ENCODE measurements at places on chromosomes 2 and 18.
A peak's percentile ranks its signal among the peaks of the same experiment; 100 is the strongest.

- DNase-seq = peak; percentile 28
Observed at GRCh38 chr2:240363746-240364581, 71.5 kb upstream of the GPC1 start.

- no peak for DNase-seq
Observed at GRCh38 chr2:1010415-1010930, 59.8 kb downstream of the SNTG2 start.

- no peak for DNase-seq
Observed at GRCh38 chr2:37287966-37288365, 36.7 kb downstream of the PRKD3 start.

- peak; percentile 47 for DNase-seq
Observed at GRCh38 chr2:128178650-128179460, 87.9 kb downstream of the UGGT1 start.

GRCh38 chr2:170229744-170230143 is 51.8 kb downstream of the MYO3B start:
- DNase-seq = no peak

DNA sequence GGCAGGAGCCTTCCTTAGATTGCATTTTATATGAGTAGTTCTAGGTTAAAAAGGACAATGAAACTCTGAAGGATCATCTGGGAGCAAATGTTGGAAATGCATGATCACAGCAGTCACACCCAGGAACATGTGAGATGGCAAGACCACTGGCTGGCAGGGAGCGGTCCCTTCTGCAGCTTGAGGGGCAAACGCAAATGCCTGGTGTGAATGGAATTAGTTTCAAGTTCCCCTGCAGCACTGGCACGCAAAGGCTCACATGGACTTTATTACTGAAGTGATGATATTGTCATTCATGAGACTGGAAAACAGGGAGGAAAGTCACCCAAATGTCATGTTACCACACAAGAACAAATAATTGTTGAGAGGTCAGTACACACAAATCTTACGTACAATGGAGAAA is 223.3 kb downstream of the FBXO15 start:
- DNase-seq = no peak

DNA sequence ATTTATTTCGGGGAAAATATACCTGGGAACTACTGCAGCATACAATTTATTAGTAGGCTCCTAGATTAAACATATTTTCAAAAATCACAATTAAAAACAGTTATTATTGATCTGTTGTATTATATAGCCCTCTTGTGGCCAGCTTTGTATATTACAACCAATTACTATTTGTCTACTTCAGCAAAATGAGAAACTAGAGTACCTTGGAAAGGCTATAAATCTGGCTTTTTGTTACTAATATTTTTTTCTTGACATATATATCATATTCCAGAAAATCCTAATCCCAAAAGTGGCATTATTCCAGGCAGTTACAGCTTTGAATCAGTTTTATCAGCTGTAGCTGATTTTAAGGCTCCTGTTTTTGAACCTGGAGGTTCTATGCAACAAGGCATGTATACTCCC is 101.2 kb downstream of the UBR3 start:
- peak; percentile 65 for DNase-seq

DNA sequence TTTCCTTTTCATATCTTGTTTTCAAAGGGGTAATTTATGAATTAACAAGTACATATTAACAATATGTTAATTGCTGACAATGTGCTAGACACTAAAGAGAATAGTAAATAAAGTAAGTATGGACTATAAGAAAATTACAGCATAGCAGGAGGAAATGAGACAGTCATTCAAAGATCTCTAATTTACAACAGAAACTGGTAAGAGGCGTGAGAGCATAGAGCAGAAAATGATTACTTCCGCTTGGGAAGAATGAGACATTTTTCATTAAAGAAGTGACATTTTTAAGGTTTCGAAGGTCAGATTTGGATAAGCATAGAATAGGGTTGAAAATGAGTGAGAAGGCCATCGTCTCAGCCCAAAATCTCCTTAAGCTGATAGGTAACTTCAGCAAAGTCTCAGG is 184.4 kb upstream of the SESTD1 start:
- DNase-seq = no peak

GRCh38 chr2:223519471-223519870 is 82.7 kb downstream of the SCG2 start:
- no peak for DNase-seq

DNA sequence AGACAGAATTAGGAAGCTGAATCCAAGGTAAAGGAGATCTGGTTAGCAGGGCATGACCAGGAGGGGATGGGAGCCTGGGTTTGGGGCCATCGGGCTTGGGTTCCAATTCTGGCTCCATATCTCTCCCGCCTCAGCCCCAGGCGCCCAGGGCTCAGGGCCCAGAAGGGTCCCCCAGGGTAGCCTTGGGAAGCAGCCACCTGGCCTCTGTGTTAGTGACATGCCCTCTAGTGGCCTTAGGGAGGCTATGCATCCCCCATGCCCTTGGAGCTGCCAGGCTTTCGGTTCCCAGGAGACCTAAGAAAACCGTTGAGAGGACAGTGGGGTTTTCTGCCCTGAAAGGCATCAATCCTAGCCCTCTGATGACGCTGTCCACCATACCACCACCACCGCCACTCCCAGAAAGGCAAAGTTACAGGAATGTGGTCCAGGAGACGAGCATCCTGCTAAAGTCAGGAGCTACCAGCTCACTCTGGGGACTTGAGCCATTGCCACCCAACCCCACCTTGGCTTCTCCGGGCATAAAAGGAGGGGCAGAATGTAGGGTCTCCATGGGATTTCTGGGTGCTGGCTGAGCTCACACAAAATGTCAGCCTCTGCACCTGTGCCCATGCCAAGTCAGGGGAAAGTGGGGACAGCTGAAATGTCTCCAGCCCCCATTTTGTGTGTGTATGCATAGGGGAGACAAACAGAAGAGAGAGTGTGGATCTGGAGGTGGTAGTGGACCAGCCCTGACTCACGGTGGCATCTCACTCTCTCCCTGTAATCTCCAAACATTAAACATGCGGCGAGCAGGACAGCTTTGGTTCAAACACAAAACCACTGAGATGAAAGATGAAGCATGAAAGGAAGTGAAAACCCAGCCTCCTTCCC is 56.5 kb downstream of the EMX1 start:
- peak; percentile 91 for DNase-seq

- DNase-seq = no peak
Observed at GRCh38 chr2:33284287-33284686, 192.2 kb upstream of the RASGRP3 start.

DNA sequence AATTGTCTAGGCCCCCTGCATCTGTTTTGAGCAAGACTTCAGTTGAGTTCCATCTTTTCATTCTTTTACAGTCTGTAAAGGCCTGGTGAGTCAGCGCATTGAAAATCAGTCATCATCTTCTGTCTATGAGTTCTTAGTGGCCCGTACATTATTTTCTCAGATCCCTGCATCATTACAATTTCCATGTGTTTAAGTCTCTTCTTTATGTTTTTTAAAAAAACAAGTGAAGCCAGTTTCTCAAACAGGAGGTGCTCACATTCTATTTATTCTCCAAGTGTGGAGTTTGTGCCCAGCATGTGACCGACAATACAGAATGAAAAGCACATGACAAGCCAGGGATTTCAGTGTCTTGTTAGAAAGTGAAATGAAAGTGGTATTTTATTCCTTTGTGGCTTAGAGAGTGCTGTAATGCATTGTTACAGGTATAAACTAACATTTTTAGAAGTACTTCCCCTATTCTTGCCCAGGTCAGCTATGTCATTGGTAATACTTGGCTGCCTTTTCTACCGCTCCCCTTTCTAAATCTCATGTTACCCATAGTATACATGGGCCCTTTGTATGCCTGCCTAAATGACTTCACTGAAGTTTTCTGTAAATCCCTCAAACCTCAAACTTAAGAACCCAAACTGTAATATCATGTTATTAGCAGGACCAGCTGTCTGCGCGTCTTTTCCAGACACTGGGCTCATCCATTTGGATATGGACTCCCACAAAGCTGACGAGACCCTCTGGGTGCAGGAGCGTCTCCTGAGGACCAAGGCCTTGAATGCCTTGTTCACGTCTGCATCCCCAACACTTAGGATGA is 67.6 kb downstream of the FEZ2 start:
- no peak for DNase-seq

DNA sequence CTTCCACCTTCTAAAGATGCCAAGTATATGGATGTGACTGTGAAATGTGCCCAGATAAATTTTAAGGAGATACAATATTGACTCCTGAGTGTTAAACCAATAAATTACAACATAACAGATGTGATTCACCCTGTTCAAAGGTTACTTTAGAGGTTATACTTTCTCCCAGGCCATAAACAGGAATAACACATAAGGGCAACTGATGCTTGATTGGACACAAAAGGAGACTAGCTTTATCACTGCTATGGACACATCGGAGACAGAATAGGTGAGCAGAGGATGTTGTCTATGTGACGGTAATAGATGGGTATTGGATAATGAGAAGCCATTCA is 31.9 kb upstream of the SLC25A52 start:
- DNase-seq = no peak

GRCh38 chr2:234252772-234253171 is 202.3 kb downstream of the SPP2 start:
- DNase-seq = peak; percentile 25

GRCh38 chr2:152573168-152573567 is 144.1 kb downstream of the PRPF40A start:
- DNase-seq = peak; percentile 35

DNA sequence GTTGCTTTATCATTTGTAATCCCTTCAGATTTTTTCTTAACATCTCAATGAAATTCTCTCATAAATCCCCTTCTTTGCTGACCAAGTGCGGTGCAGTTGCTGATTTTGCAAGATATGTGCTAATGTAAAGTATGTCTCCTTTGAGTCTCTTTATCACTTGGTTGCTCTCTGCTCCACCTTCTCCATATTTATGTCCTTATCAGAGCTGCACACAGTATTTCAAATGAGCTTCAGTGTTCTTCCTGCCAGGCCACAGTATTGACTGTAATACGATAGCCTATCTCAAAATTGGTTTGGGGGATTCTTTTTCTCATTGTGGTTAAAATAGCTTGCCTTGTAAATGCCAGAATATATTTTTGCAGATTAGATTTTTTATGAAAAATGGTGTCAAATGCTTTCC is 32.2 kb downstream of the MAIP1 start:
- DNase-seq = peak; percentile 12

DNA sequence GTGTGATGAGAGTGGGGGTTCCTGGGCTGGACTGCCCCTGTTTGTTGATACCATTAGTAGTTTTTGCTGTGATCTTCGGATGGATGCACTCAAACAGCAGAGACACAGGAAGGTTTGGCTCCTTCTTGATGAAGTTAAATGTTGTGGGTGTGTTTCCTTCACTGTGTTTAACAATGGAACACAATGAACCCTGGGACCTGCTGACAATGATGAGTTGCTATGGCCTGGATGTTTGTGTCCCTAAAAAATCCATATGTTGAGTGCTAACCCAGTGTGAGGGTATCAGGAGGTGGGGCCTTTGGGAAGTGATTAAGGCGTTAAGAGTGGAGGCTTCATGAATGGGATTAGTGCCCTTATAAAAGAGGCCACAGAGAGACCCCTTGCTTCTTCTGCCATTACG is 237.4 kb upstream of the HS6ST1 start:
- no peak for DNase-seq

DNA sequence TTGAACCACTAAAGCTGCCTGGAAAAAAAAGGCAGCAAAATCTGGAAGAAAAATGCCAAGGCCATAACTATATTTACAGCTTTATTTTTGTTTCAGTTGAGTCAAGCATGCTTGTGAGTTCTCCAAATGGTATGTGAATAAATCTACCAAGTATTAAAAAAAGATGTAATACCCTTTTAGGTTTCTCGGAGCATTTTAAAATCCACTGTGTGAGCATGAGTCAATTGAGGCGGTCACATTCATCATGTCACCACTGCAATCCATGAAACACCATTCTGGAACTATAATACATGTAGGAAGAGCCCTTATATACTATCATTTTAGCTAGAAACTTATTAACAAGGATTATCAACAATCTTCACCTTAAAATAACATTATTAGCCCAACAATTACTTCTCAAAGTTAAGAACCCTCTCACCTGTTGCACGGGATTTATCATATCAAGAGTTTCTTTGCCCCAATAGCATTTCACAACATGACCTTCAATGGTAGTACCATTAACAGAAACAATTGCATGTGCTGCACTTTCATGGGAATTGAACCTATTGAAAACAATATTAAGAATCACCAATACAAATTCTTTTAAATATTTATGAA is 24.2 kb upstream of the C2orf42 start:
- DNase-seq = no peak

DNA sequence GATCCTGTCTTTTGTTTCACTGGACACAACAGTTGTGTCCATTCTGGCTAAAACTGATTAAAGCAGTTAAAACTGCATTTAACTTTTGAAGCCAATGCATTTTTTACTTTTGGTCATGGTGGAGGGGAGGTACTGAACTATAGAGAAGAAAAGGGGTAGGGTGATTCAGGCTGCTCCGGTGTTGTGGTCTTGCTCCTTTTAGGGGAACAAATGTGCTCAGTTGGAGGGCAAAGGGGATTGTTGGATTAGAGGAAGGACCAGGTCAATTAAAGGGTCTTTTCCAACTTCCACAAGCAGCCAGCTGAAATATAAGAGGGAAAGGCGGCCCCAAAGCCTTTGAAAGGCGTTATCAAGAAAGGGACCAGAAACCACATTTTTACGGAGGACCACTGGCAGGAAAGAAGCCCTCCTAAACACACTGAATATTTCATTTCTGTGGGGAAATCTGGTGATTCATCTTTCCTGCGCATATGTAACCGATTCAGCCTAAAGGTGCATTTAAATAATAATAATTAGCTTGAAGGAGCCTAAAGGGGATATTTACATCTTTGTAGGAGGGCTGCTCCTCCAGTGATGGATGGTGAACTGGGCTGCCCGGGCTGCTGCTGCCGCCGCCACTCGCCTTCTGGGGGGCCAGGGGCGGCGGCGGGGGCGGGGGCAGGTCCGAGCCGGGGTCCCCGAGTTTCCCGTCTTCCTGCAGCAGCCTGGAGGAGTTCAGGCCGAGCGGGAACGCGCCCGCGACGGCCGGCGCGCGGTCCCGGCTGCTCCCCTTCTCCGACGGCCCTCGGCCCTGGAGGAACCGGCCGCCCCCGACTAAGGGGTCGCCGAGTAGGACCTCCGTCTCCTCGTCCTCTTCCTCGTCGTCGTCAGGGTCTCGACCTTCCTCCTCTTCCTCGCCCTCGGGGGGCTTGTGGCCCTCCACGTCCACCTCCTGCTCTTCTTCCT is 5.2 kb downstream of the SKOR2 start:
- DNase-seq = no peak

GRCh38 chr18:47911877-47912276 is 18.6 kb downstream of the SMAD2 start:
- no peak for DNase-seq

DNA sequence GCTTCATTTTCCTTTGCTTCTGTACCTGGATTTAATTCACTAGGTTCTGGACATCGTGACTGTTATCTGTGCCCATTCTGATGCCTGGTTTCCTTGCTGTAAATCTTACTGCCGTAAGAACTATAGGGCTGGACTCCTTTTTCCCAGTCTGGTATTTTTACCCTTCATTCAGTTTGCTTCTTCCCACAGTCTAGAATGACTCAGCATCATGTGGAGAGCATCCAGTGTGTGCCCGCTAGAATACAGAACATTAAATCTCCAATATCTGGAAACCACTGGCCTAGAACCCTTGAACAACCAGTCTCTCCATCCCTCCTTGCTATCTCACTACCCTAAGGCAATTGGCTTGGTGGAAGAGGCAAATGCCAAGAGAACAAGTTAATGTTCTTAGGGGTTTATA is 1075.4 kb upstream of the ZEB2 start:
- no peak for DNase-seq

All from NCI-H1694 treated with DMSO at 0.1 percent for 48 hours (cell line).